ENCODE measurements at places on chromosomes 5 and 9.

DNA sequence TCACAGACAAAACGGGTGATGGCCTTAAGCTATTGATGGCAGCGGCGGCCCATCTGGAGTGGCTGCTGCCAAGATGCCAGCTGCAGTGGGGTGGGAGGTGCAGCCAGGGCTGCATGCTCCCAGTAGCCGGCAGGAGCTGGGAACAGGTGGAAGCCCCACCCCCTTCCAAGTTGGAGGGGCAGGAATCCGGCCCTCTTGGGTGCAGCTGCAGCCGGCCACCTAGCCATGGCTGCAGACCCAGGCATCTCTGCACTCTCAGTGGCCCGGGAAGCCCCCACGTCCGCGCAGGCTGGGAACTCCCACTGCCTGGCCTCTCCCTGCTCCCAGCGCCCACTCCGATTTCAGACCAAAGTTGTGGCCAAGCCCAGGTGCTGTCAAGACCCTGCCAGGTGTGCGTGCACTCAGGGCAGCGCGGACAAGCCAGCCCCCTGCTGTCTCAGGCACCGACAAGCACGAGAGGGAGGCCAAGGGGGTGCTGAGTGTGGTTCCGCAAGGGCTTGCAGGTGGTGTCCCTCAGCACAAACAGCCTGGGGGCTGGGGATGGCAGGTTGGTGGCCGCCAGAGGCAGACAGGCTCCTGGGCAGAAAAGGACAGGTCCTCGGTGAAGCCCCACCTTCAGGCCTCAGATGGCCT is 115.1 kb upstream of the TSLP start:
- no peak for DNase-seq

DNA sequence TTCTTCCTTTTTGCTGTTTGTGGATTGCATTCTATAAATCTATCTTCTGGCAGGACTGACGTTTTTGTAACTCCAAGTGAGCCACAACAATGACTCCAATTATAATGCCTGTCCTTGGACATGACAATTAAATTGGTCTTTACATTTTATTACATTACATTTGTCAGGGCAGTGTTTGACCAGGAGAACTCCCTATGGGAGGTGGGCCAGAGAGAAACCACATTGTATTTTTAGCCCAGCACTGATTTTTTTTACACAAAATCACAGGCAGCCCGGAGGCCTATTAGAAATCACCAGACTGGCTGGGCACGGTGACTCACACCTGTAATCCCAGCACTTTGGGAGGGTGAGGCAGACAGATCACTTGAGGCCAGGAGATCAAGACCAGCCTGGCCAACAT is 99.1 kb upstream of the SMC5 start:
- DNase-seq = no peak

GRCh38 chr5:108382784-108383330 is 959 bp upstream of the FBXL17 start:
- no peak for DNase-seq

DNA sequence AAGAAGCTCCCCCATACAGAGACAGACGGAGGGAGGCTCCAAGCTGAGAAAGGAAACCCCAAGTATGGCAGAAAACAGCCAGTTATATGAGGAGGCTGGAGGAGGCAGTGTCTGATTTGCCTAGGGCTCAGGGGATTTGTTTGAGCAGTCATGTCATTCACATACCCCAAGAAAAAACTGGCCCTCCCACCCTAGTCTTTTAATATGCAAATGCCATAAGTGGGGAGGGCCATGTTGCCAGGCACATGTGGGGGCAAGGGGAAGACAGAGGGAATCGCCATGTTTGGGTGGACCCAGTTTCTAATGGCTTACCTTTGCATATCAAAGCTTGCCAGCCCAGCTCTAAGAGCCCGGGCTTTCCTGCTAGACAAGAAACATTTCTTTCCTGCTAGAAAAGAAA is 1163.8 kb downstream of the TAF11L14 start:
- no peak for DNase-seq

- DNase-seq = no peak
Observed at GRCh38 chr5:50710838-50711237, 44.4 kb downstream of the PARP8 start.

- no peak for DNase-seq
Observed at GRCh38 chr9:89225587-89225986, 47.0 kb upstream of the SHC3 start.

All from left forelimb (tissue), 1 donor.